ENCODE measurements at places on chromosomes 4 and X.

DNA sequence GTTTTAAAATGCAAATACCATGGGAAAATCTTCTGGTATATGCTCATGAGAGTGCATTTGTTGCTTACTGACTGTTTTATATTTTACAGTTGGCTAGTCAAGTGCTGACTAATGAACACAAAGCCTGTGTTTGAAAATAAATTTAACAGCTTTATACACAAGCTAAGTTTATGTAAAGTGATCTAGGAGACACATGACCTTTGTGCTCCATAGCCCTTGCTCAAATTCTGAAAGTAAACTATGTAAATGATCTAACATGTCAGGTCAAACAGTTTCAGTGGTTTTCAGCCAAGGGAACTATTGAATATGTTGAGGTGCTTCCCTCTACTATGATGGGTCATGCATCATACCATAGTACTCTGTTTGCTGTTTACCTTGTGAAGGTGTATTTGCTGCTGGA, 36.7 kb downstream of the DIAPH2 start:
- no peak for DNase-seq

GRCh38 chrX:114051667-114052315, 532.1 kb upstream of the HTR2C start:
- DNase-seq, result no peak

DNA sequence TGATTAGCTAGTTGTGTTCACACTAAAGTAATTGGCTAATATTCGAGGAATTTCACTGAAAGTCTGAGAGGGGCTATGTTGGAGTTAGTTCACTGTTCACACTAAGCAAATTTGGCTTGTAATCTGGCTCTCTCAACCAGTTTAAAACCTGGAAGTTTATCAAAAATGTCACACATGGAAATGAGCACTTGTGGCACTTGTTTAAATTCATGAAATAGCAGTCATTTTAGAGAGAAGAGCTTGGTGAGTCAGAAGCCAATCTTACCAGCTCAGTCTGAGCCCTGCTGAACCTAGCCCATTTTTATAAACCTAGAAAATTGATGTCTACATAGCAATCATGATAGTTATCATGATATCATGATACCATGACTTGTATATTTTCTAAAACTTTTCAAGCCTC, 90.7 kb upstream of the JADE1 start:
- DNase-seq, result no peak

DNA sequence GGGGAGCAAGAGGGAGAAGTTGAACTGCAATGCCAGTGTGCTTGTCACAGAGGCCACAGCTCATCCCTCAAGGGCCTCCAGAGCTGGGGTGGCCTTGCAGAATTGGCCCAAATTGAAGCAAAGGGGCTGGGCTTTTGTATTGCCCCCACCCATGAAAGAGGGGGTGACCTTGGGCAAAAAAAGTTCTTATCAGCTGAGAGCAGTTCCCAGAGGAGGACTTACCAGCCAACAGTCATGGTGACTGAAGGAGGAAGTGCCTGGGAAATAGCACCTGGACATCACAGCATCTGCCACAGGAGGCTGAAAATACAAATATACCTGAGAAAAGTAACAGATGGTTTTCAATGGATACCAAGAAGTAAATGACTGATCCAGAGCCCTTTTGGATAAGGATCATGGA, 262.4 kb downstream of the MID1IP1 start:
- no peak for DNase-seq

GRCh38 chr4:168685136-168685809, 188.4 kb downstream of the PALLD start:
- no peak for DNase-seq

DNA sequence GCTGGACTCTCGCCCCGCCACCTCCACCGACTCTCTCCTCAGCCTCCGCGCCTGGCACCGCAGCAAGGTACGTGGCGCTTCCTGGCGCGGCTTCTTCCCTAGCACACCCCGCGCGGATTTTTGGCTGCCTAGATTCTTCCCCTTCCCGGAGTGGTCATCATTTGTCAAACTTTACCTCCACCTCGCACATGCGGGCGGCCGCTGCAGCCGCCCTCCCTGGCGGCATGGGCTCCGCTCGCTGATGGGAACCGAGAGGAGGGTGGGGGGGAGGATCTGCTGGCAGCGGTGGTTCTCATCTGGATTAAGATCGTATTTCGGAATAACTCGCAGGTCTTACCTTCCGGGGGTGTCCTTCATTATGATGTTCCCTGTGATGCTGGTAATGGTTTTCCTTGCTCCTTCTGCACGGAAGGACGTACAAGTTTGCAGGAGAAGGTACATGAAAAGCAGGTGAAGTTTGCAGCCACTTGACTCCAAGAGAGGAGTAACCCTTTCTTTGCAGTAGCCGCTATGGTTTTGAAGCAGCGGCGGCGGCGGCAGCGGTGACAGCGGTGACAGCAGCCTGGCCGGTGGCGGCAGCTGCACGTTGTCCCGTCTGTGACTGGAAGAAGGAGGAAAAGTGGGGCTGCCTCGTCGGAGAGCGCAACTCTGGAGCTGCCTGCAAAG, 2183.9 kb upstream of the TENM3 start:
- no peak for DNase-seq

DNA sequence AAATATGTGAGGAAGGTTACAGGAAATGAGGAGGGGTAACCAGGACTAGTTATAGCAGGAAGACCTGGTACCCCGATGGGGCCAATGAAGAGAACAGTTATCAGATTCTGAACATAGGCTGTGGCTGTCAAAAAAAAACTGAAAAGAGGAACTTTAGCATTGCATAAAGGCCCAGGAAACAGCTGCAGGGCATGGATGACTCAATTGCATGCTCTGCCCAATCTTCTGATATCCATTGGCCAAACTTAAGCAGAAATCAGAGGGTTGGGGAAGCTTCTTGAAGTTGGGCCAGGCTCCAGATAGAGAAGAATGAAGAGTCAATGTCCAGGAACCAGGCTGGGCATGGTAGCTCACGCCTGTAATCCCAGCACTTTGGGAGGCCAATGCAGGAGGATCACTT, 1222.4 kb upstream of the PRKX start:
- no peak for DNase-seq

DNA sequence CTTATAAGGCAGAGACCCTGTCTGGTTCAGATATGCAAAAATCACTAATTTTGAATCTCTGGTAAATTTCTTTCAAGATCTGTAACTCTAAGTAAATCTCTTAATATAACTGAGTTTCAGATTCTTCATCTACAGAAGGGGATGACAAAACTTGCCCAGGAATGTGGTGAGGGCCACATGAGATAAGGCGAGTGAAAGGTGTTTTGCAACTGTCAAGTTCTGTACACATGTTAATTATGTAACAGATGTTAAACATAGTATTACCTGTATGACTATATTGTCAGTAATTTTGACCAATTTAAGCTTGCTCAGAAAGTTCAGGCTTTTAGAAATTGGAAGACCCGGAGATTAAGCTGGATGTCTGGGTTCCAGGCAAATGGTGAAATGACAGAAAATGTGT, 549 bp upstream of the GLRB start:
- no peak for DNase-seq

DNA sequence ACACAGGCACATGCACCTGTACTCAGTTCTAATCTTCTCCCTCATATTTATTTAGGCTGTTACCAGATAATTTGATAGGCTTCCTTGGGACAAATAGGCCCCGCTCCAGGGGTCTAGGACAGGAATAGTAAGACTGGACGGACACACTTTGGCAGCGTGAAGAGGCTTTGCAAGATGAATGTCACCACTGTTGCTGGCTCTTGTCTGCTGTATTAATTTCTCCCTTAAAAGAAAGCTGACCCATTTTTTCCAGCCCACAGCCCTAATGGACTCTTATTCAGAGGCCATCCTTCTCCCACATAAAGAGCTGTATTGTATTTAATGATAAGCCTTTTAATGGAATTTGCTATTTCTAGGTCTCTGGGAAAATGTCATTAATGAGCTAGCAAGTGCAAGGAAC, 18.0 kb downstream of the FAM184B start:
- DNase-seq, result no peak

- DNase-seq, result no peak
Measured at GRCh38 chrX:9429767-9430166, 35.1 kb upstream of the TBL1X start.

DNA sequence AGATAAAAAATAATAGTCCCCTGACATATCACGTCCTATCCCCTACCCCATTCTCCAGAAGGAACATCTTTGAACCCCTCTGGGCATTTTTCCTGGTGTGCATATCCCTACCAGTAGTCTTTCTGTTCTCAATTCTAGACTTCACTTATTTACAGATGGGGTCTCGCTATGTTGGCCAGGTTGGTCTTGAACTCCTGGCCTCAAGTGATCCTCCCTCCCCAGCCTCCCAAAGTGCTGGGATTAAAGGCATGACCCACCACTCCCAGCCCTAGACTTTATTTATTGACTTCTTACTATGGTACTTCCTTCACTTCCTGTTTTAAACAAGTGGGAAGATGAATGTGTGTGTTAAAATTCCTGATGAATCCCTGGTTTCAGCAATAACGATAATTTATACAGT, 612 bp upstream of the RRAGB start:
- DNase-seq, result no peak

- no peak for DNase-seq
Measured at GRCh38 chr4:3736806-3737205, 29.4 kb upstream of the ADRA2C start.

DNA sequence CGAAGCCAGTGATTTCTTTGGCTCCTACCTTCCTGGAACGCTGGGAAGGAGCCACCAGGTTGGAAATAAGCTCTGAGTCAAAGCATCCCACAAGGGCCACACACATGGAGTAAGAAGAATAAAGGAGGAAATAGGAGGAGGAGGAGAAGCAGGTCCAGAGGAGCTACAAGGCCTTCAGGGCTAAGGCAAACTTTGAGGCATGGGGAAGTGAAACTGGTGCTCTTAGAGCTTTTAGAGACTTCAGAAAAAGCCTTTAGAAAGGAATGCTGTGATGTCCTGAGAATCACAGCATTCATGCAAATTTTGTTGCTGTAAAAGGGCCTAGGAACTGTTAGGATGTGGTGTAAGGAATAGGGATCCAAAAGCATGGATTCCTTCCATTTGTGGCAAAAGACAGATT, 135.9 kb upstream of the ARHGEF9 start:
- DNase-seq, result no peak

DNA sequence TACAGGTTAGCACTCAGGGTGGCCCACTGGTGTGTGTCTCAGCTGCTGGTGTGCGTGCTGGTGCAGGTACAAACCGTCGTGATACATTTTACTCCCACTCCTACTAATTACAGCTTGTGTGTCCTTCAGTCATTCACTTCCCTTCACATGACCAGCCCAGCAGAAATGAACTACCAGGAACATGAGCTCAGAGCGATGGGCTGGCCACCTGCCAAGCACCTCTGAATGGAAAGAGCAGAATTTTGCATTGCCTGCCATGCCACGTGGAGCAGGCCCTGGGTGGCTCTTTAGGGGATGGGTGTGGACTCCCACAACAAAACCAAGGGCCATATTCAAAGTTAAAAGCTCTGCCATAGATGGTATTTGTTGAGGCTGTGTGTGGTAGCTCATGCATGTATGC, 58.9 kb upstream of the PGM2 start:
- DNase-seq, result no peak

- DNase-seq, result no peak
Measured at GRCh38 chrX:77597511-77597910, 150.3 kb downstream of the FGF16 start.

DNA sequence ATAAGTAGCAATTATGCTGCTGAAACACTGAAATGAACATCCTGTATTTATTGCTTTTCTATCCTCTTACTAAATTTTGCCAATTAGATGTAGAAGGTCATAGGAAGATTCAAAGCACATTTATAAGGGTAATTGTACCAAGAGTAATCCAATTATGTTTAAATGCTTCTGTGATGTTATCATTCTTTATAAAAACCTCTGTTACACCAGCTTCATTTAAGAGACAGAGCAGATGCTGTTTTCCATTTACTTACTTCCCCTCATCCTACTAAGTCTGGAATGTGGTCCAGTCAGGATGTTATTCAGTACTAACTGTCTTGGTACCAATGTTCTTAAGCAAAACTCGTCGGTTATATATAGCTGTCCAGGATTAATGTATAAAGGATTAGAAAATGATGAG, 539.6 kb downstream of the PDHA2 start:
- no peak for DNase-seq

GRCh38 chr4:151801547-151802516, 41.0 kb upstream of the GATB start:
- no peak for DNase-seq

DNA sequence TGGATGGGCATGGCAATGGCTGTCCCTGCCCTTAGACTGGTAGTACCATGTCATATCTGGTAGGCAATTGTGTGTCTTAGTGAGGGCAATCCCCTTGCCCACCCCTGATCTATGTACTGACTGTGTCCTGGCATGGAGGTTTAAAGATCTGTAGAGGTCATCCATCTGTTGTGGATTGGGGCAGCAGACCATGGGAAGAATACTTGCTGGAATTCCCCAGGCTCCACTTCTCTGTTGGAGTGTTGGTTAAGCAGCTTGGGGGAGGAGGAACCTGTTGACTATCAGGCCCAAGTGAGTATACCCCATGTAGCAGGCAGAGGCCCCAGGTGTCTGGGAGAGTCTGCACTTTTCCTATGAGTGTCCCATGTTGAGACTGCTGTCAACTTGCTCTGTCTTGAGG, 246.7 kb upstream of the DIPK2B start:
- DNase-seq, result peak; percentile 19

- no peak for DNase-seq
Measured at GRCh38 chr4:105215609-105216313, 69.1 kb downstream of the TET2 start.

DNA sequence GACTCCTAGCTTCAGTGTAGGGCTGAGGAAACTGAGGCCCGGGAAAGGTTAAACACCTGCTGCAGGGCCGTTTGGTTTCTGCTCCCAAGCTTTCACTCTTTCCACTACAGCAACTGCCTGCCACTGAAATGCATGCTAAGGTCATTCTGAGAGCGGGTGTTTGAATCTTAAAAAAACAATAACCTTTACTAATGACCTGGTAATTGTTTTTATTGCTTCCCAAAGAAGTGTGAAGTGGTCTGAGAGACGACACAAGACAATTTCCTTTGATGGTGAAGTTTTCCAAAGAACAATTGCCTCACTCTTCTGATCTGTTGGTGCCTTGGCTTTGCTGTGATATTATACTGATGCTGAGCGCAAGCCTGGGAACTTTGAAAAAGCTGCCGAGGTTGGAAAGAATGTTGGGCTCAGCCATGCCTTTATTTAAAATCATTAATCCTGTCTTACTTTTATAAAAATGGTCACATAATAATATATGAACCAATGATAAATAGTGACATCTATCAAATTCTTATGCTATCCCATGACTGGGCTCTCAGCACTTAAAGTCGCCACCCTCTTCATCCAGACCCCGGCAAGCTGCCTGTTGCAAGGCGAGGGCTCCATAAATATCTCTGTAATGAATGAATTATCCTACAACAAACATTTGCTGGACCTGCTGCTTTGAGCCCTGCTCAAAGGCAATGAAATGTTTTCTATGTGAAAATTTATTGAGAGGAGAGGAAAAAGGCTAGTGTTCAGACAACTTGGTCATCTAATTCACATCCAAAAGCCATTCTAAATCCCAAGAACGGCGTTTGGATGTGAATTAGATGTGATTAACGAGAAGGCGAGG, 67.8 kb upstream of the SOD3 start:
- no peak for DNase-seq

- DNase-seq, result no peak
Measured at GRCh38 chr4:128844931-128845330, 35.4 kb downstream of the JADE1 start.

GRCh38 chrX:53511322-53511721, 77.2 kb upstream of the HSD17B10 start:
- DNase-seq, result no peak
